ENCODE measurements at places on chromosomes 13 and 19.

DNA sequence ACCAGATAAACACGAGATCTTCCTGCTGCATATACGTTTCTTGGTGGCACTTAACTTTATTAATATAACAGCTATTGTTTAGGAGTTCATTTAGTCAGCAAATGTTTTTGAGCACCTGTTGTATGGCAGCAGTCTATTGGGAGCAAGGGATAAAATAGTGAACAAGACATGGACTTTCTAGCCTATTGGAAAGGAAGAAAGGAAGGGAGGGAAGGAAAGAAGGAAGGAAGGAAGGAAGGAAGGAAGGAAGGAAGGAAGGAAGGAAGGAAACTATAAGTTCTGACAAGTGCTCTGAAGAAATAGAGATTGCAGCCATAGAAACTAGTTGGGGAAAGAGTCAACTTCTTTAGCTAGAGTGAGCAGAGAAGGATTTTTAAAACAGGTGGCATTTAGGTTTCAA, 149.1 kb upstream of the STARD13 start:
- no peak for DNase-seq

DNA sequence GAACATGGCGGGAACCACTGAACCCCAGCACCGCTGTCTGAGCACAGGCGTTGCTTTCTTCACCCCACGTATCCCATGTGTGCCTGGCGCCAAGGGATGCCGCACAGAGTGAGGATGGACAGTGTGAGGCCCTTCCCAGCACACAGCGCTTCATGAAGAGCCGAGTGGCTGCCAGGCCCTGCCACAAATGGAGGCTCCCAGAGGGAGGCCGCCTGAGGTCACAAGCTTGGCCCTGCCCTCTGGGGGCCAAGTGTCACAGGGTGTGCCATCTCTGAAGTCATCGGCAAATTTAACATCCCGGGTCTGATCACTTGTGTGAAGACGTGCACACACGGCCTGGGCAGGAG, 24.4 kb downstream of the MPND start:
- DNase-seq = no peak

DNA sequence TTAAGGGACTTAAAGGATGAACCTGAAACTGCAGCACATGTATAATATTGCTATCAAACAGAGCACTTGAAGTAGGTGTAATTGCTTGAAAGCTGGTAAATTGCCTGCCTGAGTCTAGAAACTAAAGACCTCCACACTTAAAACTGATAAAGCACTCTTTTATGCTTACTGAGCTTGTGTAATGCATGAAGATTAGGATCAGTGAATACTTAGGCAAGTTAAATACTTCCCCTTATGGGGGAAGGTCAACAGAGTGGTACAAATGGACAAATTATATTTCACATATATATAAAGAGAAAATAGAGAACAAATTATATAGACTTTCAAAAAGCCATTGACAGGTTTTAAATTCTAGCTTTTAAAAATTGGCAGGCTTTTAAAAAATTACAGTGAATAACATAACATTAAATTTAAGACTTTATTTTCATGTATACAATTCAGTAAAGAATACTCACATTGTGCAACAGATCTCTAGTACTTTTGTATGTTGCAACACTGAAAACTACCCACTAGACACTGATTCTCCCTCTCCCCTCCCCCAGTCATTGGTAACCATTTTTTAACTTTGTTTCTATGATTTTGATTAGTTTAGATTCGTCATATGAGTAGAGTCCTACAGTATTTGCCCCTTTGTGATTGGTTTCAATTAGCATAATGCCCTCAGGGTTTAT, 23.9 kb downstream of the PIBF1 start:
- DNase-seq = no peak

GRCh38 chr13:29684441-29684840, 89.0 kb upstream of the SLC7A1 start:
- no peak for DNase-seq

DNA sequence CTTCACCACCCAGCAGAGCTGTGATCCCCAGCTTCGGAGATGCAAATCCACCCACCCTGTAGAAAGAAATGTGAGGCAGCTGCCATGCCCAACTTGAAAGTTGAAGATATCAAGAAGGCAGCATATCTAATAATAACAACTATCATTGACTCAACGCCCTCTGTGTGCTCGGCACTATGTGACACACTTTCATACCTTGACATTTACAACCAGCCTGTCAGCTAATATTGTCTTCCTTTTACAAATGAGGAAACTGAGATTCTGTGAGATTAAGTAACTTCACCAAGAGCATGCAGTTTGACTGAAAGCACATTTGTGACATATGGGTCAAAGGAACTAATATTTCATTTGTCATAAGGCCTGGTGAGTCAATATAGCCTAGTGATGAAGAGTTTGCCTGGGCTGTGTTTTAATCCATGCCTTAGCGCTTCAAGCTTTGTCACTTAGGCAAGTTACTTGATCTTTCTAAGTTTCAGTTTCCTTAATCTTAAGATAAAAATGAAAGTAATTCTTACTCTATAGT, 137.0 kb downstream of the FLT1 start:
- no peak for DNase-seq

- no peak for DNase-seq
These were observed 7.8 kb downstream of the CEACAM4 start for GRCh38 chr19:41619018-41619556.

- DNase-seq = no peak
These were observed 485.3 kb downstream of the SLITRK6 start for GRCh38 chr13:85313761-85314503.

DNA sequence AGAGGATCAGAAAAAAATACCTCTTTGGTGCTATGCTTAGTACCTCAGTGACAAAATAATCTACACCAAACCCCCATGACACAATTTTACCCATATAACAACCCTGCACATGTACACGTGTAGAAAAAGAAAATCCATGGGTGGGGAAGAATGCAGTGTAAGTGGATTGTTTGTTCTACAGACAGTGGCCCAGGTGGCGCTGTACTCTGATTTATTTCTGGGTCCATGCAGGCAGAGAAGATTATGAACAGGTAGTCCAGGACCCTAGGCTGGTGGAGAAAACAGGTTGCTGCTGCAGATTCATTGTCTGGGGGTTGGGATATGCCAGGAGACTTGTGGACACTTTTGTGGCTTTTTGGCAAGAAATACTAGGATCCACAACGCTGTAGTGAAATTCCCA, 9.1 kb downstream of the ZNF100 start:
- no peak for DNase-seq

DNA sequence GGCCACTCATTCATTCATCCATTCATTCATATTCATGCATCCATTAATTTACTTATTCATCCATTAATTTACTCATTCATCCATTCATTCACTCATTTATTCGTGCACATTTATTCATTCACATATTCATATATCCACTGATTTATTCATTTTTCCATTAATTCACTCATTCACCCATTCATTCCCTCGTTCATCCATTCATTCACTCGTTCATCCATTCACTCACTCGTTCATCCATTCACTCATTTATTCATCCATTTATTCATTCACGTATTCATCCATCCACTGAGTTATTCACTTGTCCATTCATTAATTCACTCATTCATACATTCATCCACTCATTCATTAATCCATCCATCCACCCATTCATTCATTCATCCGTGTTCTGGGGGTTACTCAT, 35.8 kb upstream of the OLFM2 start:
- DNase-seq = no peak

GRCh38 chr13:109366525-109366924, 419.9 kb downstream of the IRS2 start:
- no peak for DNase-seq

DNA sequence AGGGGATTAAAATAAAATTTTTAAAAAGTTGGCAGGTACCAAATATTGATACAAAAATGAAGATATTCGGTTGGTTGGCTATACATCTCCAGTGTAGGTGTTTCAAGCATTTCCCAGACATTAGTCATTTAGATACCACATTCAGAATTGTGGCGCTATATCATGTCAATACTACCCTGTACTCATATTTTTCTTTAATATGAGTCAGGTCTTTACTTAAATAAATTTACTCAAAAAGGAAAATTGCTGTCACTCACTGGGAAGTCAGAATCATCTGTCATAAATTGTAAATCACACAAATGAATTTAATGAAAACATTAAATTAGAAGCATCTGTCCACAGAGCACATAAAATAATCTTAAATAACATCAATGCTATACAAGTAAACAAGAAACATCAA, 134.2 kb downstream of the TSHZ3 start:
- no peak for DNase-seq

DNA sequence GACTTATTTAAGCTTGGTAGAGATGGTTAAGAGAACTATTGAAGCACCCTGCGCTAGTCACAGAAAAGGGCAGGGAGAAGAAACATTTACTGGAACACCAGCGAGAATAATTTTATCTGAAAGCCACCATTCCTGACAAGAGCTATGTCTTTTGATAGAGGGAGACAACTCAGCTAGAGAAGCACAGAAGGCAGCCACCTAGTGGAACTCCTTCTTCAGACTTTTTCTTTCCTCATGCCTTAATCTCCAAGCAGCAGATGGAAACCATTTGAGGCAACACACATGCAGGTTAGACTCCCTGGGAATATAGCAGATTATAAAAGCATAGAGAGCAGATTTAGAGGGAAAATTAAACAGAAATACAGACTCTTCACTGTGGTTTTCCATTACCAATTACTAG, 813.4 kb downstream of the SLITRK6 start:
- no peak for DNase-seq

DNA sequence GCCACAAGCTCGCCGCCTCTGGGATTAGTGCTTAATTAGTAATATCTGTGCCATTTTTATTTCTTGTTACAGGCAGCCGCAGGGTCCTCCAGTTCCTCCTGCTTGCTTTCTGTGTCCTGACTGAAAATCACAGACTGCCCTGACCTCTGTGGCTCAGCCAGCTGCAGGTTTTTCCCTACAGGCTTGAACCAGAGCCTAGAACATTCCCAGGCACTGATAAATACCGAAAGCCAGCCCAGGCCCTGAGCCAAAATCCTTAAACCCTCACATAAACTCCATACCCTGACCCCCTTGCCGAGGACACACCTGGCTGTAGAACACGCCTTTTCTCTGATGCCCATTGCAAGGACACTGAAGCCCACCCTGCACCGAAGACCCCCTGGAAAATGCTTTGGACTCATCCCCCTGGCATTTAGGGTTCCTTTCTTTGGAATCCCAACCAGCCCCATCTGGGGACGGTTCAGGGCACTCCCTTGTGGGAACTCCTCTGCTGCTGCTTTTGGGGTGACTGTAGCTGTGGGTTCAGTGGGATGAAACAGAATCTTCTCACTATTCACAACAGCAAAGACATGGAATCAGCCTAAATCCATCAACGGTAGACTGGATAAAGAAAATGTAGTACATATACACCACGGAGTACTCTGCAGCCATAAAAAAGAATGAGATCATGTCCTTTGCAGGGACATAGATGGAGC, 15.5 kb downstream of the DPP9 start:
- DNase-seq = no peak

DNA sequence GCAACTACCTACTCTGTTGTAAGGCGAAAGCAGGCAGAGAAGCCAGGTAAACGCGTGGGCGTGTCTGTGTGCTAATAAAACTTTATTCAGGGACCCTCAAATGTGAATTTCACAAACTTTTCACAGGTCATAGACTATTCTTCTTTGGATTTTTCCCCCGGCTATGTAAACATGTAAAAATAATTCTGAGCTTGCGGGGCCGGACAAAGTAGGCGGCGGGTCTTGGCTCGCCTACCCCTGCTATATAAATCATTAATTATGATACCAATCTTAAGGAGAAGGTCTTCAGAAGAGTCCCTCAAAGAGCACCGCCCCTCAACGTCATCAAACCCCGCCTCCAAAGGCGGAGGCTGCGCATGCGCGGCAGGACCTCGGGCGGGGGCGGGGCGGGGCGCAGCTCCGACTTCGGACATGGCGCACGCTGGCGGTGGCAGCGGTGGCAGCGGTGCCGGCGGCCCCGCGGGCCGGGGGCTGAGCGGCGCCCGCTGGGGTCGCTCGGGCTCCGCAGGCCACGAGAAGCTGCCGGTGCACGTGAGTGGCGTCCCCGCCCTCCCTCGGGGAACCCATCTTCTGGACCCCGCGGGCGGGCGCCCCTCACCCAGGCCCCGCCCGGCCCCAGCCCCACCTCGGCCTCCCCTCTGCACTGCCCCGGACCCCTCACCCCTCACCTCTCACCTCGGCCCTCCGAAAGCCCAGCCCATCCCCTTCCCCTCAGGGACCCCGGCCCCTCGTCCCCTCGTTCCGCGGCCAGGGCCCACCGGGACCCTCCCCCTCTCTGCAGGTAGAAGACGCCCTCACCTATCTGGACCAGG, at the start of gene SIN3B:
Gene SIN3B (plus strand): TSS at position 389 of the 812 bp plus-strand sequence. CDS start 23 bp downstream, at position 412.
- DNase-seq = no peak

DNA sequence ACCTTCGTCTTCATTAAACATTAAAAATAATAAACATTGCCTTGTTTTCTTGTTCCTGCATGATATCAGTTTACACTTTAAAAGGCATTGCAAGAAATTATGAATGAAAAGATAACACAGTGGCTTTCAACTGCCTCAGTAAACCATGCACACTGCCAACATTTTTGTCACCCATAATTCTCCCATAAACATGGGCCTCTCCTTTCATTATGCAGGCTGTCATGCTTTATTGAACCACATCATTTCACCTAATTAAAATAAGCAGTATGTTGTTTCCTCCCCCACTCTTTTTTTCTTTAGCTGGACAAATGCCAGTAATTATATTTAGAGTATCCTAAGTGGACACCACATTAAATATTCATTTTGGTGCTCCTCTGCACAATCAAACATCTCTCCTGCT, 1566.5 kb upstream of the SLC10A2 start:
- no peak for DNase-seq

DNA sequence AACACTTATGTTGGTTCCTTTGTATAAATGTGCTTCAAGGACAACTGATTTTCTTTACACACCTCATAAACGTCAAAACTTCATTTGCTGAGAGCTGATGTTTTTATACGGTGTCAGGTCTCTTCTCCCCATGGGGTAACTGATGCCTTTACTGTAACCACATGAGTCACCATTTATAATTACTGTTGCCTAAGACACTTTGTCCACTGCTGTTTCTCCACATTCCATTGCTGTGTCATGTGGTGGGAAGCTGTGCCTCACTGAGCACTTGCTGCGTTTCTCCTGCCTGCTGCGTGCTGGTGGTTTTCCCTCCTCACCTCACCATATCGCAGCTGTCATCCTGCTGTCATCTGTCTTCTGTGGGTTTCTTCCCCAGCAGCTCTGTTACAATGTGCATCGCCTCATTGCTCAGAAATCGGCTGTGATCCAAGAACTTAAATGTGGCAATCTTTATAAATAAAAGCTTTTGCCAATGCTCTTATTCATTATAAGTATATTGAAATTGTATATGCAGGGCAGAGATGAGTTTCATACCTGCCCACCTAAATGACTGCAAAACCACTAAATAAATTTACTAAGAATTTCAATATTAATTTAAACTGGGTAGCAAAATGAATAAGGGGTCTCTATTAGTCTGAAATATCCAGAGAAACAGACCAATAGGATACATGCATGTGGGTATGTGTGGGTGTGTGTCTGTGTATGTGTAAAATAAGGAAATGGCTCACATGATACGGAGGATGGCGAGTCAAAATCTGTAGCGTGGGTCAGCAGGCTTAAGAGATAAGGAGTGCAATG, 547.0 kb upstream of the SLITRK5 start:
- DNase-seq = peak; percentile 13

GRCh38 chr13:48125794-48126228, 30.9 kb upstream of the MED4 start:
- DNase-seq = no peak

- no peak for DNase-seq
These were observed 14.1 kb downstream of the PROSER1 start for GRCh38 chr13:39023761-39024160.

All from iPS DF 6.9 (cell line).